ENCODE measurements at places on chromosomes 16 and 17.

- no peak for DNase-seq
These were observed 27.1 kb downstream of the ARSG start for GRCh38 chr17:68318103-68318991.

GRCh38 chr17:53017227-53017626 is 805.5 kb upstream of the KIF2B start:
- DNase-seq, result no peak

- no peak for DNase-seq
These were observed 39.0 kb downstream of the SOST start for GRCh38 chr17:43719578-43719977.

GRCh38 chr16:81000873-81001272 is 5.8 kb downstream of the CMC2 start:
- DNase-seq, result no peak

- no peak for DNase-seq
These were observed 9.2 kb downstream of the AHSP start for GRCh38 chr16:31536804-31537361.

- no peak for DNase-seq
These were observed 788 bp downstream of the METTL22 start for GRCh38 chr16:8622315-8622656.

DNA sequence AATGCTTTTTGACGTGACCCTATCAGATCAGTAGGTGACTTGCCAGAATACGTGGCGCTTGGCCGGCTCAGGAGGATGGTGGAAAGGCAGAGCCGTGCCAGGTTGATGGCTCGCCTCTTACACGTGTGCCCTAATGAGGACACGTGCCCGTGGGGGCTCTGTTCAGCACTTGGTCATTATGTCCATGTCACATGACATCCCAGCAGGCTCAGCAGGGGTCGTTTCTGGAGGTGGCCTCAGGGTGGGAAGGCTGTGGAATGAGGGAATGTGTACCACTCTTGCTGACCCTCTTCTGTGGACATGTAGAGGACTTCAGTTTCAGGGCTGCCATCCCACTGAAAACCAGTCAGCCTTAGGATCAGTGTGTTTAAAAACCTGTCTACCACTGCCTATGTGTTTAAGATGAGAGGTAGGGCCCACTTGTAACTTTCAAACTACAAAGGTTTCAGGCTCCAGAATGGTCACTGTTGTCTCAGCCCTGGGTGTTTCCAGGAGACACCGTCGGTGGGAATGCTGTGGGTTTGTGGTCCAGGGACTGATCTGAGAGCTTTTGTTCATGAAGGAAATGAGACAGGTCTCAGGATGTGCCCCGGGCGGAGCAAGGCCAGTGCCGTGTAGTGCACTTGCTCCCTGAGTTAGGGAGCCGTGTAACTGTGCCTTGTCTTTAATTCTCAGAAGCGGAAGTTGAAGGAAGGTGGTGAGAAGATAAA is 12.1 kb downstream of the UBN1 start:
- no peak for DNase-seq

GRCh38 chr17:78498848-78499247 is 78.3 kb downstream of the DNAH17 start:
- DNase-seq, result no peak

- no peak for DNase-seq
These were observed 1.3 kb upstream of the CCDC102A start for GRCh38 chr16:57537581-57538234.

- no peak for DNase-seq
These were observed 267.1 kb downstream of the PHKB start for GRCh38 chr16:47728205-47728604.

GRCh38 chr17:22704674-22705073 is 1012.4 kb downstream of the KCNJ18 start:
- DNase-seq, result no peak

DNA sequence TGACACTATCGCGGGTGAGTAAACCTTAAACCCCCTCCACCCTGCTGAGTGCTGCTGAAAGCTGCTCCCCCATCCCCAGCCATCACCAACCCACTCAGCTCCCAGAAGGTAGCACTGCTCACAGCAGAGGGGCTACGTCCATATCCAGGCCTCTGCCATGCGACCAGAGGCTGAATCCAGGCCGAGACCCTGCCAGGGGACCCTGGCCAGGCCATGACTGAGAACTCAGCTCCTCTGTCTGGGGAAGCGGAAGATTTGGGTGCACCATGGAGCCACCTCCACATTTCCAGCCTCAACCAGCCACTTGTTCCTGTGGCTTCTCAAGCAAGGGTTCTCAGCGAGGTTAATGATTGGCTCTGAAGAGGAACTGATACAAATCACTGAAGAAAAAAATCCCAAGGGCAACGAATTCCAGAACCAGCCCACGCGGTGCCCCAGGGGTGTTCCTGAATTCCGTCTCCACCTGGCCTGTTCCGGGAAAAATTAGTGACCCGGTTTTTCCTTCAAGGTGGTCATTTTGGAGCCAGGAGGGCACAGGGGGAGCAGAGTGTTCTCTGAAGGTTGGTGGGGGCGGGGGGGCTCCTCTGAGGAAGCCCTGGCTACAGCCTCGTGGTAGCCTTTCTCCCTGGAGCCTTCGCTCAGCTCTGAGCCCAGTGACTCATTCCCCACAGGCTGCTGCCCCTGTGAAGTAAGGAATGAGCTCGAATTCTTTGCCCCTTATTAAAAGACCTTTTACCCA is 9.3 kb upstream of the SLC16A5 start:
- no peak for DNase-seq

DNA sequence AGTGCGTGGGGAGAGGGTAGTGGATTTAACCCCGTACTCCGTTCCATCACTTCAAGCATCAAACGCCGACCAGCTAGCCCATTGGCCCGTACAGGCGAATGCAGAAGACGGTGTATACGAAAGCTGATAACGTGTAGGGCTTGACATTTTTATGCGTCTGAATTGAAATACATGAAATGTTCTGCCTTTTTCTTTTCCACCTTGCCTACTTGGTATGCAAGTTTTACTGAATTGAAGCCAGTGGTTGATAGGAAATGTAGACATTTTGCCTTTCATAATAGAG is 834 bp upstream of the STAT3 start:
- DNase-seq, result no peak

DNA sequence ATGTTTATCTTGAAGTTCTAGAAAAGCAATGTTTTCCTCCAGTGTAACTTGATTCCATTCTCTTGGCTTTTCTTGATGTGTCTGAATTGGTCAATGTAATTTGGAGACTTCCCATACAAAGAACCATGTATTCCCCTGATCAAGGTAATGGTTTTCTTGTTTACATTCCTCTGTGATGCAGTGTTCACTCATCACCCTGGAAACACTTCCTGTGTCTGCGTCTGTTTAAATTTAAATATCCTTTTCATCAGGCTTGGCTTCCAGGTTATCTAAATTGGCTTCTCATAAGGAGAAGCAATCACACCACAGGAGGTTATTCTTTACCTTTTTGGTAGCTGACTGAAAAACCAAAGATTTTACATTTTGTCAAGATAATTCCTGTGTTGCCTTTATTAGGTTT is 237.3 kb upstream of the WSCD1 start:
- no peak for DNase-seq

- no peak for DNase-seq
These were observed 4.5 kb upstream of the PHAF1 start for GRCh38 chr16:67105246-67105645.

DNA sequence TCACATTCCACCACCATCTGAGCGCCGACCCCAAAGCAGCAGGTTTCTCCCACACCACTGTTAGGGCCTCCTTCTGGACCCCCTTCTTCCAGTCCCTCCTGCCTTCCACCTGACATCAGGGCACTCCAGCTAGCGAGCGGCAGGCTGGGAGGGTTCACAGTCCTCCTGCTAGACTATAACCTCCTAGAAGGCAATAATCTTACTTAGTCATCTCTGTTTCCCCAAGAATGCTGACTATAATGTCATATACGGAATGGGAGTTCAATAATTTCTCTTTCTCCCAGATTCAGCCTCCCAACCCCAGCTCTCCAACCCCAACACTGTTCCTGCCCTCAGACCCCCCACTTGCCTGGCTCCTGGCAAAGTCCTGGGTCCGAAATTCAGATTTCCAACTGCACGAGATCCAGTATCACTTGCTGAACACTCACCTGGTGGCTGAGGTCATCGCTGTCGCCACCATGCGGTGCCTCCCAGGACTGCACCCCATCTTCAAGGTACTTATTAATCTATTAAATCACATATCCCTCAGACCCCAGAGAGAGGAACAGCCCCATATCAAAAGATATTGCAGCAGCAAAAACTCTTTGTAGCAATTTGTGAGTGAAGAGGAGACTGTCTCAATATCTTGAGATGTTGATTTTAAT is 5.6 kb downstream of the ALOX12 start:
- peak; percentile 13 for DNase-seq

DNA sequence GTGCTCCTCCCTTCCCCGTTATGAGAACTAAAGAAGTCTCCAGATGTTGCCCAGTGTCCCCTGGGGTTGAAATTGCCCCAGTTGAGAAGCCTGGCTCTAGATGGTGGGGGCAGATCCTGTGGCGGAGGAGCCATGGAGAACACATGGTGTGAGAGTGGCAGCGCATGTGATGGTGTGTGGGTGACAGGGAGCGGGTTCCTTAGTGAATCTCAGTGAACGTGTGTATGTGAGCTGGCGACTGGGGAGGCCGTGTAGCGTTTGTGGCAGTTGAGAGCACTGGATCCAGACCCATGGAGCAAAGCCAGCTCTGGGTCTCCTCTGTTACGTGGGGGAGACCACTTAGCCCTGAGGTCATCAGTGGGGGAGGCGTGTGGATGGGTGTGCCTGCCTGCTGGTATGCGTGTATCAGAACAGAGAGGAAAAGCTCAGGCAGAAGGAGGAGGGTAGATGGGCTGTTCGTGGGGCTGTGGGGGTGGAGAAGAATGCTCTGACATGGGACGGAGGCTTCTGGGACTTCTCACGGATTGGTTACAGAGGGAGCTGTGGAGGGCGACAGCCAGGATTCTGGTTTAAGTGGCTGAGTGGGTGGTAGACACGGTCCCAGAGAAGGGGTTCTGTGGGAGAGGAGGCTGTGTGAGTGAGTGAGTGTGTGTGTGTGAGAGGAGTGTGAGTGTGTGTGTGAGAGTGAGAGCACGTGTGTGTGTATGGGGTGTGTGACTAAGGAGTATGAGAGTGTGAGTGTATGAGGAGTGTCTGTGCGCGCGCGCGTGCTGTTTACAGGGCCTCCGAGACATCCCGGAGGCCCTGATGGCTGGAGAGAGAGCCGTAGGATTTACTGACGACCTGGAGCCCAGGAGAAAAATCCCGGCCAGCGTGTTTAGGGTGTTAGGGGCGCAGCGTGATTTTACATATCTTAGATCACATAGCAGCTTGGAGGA is 193.8 kb downstream of the SNX29 start:
- no peak for DNase-seq

All from activated CD4-positive, alpha-beta T cell treated with anti-CD3 and anti-CD28 coated beads for 1 hour (primary cell).